ENCODE measurements at places on chromosomes 3 and 15. TPM values are rescaled to one million over a fixed set of nuclear protein-coding genes. Genes with fewer than 3 reads are reported as not detected.

GRCh38 chr15:29774900-29775299, 47.4 kb downstream of the TJP1 start:
- peak; percentile 42 for DNase-seq

GRCh38 chr3:184945886-184946625, 134.1 kb downstream of the VPS8 start:
- no peak for DNase-seq

- DNase-seq = no peak
Measured at GRCh38 chr15:65095747-65096104, 19.2 kb downstream of the KBTBD13 start.

The FOXL2 gene
- not detected for total RNA-seq

- no peak for DNase-seq
Measured at GRCh38 chr15:86010398-86010797, 69.3 kb upstream of the AGBL1 start.

GRCh38 chr3:170189398-170190256, 8.1 kb upstream of the PHC3 start:
- DNase-seq = no peak

The CSTA gene
- total RNA-seq = 1.9 TPM

DNA sequence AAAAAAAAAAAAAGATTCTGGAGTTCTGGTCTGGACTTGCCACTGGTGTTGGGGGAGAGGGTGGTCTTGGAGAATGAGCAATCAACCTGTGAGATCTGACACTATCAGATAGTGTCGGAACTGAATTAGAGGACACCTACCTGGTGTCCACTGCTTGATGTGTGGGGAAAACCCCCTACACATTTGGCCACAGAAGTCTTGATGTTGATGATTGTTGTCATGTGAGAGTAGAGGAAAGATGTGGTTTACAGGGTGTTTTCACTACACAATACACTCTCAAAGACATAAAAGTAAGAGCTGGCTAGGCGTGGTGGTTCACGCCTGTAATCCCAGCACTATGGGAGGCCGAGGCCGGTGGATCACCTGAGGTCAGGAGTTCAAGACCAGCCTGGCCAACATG, 36.9 kb upstream of the RAB7A start:
- DNase-seq = no peak

DNA sequence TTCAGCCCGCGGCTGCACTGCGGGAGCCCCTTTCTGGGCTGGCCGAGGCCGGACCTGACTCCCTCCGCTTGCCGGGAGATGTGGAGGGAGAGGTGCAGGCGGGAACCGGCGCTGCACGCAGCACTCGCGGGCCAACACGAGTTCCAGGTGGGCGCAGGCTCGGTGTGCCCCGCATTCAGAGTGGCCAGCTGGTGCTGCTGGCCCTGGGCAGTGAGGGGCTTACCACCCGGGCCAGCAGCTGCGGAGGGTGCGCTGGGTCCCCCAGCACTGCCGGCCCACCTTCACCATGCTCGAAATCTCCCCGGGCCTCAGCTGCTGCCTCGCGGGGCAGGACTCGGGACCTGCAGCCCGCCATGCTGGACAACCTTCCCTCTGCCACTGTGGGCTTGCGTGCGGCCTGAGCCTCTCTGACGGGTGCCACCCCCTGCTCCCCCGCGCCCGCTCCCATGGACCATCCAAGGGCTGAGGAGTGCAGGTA, 733.5 kb upstream of the CCDC54 start:
- no peak for DNase-seq

The AHSG gene
- total RNA-seq = not detected

DNA sequence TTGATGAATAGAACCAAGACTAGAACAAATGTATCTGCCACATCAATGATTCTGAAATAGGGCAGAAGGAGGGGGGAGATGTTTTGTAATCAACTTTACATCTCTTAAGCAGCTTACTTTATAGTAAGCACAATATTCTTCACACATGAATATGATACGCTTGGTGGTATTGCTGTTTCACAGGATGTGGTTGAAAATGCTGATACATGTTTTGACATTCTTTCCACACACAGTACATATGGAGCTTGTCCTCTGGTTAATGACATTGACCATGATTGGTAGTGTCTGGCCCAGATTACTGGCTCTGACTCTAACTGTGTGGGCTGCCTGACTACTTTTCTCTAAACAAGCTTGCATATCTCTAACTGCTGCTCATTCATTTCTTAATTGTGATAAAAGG, 168.9 kb downstream of the KLHL25 start:
- DNase-seq = no peak

DNA sequence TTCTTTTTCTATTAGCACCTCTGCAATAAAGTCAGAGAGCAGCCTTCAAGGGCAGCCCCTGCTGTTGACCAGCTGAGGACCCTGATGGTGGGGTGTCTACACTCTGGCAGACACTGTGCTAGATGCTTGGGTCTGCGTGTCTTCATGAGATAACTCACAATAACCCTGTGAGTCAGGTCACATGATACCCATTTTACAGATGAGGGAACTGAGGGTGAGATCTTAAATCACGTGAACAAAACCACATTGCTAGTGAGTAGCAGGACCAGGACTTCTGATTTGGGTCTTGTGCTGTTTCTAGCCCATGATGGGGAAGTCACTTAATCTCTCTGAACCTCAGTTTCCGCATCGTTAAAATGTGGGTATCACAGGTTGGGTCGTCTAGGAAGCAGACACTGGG, 118.5 kb upstream of the LIPC start:
- no peak for DNase-seq

DNA sequence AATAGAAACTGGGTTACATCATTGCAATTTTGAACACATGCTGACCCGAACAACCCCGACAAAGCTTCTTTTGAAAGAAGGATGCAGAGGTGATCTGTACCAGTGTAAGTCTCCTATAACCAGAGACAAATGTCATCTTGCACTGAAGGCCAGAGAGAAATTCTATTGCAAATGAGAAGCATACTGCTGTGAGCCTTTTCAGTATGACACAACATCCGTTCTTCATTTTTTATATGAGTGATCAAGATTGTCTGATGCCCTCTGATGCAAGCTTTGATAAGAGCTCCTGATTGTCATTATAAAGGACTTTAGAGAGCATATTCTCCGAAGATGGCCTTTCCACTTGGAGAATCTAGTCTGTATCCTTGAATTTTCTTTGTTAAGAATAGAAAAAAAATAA, 36.9 kb downstream of the PCOLCE2 start:
- DNase-seq = no peak

DNA sequence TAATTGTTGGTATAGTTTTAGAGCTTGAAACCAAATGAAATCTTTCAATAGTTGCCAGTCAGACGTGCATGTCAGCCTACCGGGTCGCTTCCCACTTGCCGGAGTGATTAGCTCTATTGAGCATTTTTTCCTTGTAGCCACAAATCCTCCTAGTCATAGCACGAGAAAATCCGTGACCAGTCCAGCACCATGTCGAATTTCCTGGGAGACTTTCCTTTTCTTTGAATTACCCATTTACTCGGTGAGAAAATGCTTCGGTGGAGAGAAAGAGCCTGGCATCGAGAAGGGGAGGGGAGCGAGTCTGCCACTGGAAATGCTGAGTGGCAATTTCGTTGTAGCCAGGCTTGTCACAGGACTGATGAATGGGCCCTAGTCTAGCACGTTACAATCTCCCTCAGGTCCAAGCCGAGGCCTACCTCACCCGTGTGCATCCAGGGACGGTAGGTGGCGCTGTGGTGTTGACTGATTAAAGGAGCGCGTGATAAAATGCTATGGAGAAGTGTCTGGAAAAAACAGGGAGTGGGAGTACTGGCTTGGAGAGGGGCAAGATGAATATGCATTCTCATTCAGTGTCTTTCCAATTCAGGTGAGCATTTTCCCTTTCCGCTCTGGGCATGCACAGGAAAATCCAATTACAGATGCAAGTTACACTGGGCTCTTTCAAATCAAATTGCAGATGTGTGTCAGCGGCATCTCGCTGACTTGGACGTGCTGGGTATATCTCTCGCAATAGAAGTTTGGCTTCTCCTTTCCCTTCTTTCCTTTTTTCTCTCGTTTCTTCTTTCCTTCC, 238.8 kb downstream of the EDEM1 start:
- DNase-seq = peak; percentile 93

- no peak for DNase-seq
Measured at GRCh38 chr3:18086760-18087159, 338.4 kb downstream of the SATB1 start.

The ACKR2 gene
- total RNA-seq = not detected

- peak; percentile 69 for DNase-seq
Measured at GRCh38 chr15:91032919-91033803, 10.8 kb upstream of the VPS33B start.

GRCh38 chr3:35784169-35784568, 144.8 kb downstream of the ARPP21 start:
- DNase-seq = no peak

GRCh38 chr3:15630646-15631350, 29.3 kb downstream of the BTD start:
- DNase-seq = peak; percentile 88

DNA sequence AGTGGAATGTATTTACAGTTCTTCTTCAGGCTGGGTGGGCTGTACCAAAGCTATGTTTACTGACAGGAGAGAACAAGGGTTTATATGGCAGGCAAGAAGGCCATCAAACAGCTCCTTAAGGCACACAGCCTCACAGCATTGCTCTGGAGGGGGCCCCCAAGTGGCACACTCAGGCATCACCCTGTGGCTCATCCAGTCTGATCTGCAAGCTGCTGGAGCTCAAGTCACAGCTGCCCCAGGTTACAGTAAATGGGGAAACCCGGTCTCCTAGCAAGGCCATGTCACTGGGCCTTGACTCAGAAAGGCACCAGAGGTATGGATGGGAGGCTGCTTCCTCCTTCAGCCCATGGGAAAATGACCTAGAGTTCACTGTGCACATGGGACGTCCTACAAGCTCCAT, 67.5 kb downstream of the TFG start:
- DNase-seq = peak; percentile 28

DNA sequence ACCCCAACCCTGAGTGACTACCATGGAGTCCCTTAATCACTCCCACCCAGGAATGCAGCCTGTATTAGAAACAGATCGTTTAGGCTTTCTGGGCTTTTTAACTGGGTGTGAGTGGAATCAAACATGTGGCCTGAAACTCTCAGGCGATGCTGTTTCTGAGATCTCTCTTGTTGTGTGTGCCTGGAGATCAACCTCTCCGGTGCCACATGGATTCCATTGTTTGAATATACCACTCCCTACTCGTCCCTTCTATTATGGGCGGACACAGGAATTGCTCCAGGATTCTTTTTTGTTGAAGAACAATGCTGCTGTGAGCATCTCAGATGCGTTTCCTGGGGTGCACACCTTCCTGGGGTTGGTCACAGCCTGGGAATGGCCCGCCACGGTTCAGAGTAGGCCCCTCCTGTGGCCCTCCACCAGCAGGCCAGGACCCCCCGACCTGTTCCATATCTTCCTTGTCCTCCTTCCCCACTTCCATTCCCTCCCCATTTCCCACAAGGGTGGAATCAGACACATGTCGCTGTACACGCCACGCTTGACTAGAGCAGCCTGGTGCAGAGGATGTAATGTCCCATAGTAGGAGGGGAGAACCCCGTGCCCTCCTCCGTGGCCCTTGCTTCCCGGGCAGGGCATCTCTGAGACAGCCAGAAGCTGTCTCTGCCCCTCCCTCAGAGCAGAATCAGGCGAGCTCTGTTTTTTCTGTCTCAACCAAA, 36.4 kb upstream of the PRR23E start:
- no peak for DNase-seq

DNA sequence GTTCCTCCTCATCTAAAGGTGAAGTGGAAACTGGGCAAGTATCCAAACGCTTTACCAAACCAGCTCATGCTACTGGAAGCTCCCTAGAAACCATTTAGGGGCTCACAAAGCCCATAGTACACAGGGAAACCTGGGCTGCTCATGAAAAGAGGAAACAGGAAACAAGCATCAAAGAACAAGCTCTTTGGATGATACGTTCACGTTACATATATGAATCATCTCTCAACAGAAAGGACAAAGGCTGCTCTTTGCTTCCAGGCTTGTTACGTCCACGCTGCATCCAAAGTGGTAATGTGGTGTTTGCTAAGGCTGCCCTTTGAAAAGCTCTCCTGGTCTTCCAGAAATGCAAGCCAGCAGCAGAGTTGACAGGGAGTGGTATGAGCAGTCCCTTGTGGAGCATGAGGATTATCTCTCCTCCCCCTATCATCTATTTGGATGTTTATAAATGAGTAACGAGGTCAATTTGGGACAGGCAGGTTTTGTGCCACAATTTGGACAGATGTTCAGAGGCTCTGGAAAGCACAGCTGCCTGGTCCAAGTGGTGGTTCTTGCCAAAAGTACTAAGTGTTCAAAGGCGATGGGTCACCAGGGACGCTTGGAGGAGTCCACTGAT, 98.0 kb upstream of the RORA start:
- peak; percentile 54 for DNase-seq

- no peak for DNase-seq
Measured at GRCh38 chr15:39247574-39247973, 333.3 kb upstream of the THBS1 start.

The TEX55 gene
- total RNA-seq = not detected

DNA sequence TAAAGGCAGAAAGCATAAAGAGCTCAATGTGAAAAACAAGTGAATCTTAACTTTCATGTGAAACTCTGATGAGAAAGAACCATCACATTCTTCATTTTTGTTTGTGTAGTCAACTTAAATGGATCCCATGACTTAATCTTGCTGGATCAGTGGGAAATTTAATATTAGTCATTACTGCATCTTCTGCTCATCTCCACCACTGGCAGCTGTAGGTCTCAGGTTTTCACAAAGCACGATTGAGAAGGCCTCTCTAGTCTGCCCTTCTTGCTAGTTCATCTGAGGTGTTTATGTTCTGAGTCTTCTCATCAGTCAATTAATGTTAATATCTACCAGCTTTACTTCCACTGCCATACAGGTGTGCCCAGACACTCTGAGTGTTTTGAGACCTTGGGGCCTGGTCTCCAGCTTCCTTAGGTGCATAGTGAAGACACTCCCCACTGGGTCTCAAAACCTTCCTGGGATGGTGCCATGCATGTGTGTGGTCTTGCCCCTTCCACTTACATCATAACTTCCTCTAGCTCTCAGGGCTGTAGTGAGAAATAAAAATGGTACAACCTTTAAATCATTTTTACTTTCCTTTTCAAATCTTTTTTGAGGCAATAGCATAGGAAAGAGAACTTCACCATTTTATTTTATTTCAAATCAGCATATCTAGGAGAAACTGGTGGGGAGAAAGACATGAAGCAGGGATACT, 421.6 kb upstream of the CBLB start:
- DNase-seq = no peak

GRCh38 chr15:40549894-40550293, 14.9 kb downstream of the CCDC32 start:
- no peak for DNase-seq

DNA sequence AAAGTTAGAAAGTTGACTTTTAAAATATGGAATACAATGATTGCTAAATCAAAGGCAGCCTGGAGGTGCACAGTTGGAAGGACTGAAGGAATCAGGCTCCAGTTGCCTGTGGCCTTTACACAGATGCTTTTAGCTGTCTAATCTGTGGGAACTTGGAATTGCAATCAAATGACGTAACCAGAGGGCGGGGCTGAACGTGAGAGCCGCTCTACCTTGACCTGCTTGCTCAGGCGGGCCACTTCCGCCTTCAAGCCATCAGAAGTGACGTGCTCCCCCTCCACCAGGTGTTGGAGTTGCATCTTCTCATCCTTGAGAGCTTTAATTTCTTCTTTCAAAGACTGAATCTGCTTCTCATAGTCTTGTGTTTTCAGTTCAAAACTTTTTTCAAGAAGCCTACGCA, 37.7 kb upstream of the GNB5 start:
- DNase-seq = no peak

- DNase-seq = no peak
Measured at GRCh38 chr3:9175421-9175820, 74.0 kb downstream of the SRGAP3 start.

- no peak for DNase-seq
Measured at GRCh38 chr15:53710906-53711305, 48.6 kb downstream of the WDR72 start.

GRCh38 chr15:26065723-26066122, 202.6 kb upstream of the ATP10A start:
- DNase-seq = peak; percentile 12

The ZMAT3 gene
- total RNA-seq = 12.2 TPM
